ENCODE measurements at places on chromosomes 7 and 10.

DNA sequence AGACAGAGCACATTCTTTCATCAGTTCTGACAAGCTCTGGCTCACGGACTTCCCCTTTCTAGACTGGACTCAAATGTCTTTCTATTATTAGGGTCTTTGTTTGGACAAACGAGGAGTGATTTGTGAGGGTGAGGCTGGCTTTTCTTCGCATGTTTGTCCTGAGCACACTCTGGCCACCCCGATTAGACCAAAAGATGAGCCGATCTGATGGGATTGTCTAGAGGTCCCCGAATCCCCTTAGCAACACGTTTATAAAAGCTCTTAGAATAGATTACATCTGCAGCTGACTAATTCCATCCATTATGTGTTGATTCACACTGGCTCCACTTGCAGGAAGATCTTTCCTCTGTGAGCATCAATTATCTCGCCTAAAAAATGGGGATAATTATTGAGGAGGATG, 675.4 kb upstream of the AUTS2 start:
- DNase-seq, result no peak

DNA sequence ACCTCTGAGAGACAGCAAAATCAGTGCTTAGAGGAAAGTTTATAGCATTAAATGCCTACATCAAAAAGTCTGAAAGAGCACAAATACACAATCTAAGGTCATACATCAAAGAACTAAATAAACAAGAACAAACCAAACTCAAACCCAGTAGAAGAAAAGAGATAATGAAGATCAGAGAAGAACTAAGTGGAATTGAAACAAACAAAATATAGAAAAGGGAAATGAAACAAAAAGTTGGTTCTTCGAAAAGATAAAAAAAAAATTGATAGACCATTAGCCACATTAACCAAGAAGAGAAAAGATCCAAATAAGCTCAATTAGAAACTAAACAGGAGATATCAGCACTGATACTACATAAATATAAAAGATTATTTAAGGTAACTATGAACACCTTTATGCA, 280.0 kb upstream of the NRG3 start:
- DNase-seq, result no peak

DNA sequence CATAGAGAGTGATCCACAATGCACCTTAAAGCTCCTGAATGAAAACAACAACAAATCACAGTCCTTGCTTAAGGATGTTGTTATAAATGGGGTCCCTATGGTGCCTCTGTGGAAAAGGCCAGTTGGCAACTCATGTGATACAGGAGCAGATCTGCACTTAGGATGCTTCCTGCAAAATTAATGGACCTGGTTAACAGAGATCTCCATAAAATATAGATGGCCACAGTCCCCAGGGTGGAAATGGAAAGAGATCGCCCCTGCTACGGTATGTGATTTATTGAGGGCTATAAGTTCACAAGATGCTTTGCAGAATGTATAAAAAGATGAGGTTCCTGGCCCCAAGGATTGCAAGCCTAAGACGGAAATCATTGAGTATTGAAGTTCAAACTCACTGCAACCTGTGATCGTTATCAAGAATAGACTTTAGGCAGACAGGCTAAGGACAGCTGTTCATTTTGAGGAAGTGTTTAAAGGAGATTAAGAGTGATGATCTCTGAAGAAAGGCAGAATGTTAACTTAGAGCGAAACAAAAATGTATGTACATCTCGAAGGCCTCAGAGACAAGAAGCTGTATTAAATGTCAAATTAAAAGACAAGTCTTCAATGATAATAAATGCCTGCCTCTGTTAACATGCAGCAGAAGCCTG, 174.1 kb upstream of the PLPP4 start:
- DNase-seq, result no peak

- no peak for DNase-seq
These were observed 204.6 kb upstream of the INHBA start for GRCh38 chr7:41907444-41907843.

DNA sequence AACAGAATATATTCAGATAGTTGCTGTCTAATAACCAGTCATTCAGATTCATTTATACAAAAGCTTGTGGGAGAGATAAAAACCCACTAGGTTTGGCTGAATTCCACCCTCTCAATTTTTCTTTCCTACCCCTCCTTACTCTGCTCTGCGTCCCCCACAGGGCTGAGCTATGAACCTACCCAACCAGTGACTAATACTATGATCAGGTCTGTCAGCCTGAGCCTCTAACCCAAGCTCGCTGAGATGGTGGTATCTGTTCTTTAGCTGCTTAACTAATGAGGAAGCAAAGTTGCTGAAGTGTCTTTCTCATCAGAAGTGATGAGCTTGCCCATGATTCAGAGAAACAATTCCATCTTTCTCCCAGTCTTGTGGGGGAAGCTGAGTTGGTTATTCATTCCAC, 248.7 kb upstream of the GPR26 start:
- DNase-seq, result no peak

- no peak for DNase-seq
These were observed 110.6 kb downstream of the LSM5 start for GRCh38 chr7:32379510-32380112.

GRCh38 chr7:111356941-111357340, 205.4 kb downstream of the IMMP2L start:
- no peak for DNase-seq

- no peak for DNase-seq
These were observed 211.3 kb downstream of the BICC1 start for GRCh38 chr10:58723966-58724365.

DNA sequence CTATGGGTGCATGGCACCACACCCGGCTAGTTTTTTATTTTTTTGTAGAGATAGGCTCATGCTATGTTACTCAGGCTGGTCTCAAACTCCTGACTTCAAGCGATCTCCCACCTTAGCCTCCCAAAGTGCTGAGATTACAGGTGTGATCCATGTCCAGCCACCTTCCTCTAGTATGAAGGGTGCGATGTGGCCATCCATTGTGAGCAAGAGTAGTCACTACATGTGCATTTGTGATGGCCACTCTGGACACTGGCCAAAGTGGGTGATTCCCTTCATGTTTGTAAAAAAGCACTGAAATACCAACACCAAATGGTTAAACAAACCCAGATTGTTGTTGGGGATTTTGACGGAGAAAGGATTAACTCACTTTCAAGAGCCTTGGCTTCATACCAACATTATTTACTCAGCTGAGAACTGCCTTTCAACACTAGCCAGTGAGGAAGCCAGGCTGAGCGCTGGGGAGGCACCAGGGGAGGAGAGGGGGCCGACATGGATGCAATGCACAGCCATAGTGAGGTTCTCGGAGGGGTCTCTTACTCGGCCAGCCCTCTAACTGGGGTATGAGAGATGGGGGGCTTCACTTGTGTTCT, 198.1 kb upstream of the LYZL2 start:
- DNase-seq, result no peak

DNA sequence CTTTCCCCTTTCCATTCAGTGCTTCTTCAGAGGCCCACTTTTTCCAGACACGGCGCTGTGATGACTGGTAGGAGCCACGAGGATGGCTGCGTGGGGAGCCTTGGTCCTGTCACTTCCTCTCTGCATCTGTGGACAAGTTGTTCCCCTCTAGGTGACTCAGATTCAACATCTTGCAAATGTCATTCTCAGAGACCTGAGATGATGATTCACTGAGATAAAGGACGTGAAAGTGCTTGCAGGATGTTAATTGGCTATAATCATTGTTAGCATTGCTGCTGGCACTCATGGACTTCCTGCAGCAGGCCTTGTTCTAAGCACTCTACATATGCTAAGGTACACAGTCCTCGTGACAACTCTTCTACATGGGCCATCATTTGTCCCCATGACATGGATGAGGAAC, 489.8 kb upstream of the ZMIZ1 start:
- DNase-seq, result no peak

DNA sequence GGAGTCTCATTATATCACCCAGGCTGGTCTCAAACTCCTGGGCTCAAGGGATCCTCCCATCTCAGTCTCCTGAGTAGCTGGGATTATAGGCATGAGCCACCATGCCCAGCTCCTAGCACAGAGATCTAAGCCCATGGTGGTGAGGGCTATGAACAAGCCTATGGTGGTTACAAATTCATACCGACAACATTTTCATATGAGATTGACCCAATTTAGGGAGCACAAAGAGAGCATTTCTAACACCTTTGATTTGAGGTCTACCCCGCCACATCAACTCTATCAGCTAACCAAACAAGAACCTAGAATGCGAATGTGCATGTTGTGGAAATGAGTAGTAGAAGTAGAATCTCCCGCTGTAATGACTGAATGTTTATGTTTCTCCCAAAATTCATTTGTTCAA, 14.2 kb upstream of the PRF1 start:
- DNase-seq, result no peak

- DNase-seq, result no peak
These were observed 137.6 kb downstream of the GPAM start for GRCh38 chr10:112045938-112046337.

DNA sequence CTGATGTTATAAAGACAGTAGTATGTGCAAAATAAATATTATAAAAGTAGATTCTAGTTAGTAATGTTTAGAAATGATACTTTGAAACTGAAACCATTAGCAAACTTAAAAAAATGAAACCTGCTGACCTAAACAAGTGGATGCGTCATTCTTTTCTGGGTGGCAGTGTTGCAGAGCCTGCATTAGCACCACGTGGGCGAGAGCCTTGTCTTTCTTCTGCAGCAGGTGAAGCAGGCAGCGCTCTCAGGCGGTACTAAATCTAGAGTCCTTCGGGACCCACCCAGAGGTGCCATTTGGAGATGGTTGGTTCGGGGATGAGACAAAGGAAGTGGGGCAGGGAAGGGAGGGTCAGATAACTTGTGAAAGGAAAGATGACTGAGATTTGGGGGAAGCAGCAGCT, 759.1 kb upstream of the IGFBP3 start:
- DNase-seq, result no peak

DNA sequence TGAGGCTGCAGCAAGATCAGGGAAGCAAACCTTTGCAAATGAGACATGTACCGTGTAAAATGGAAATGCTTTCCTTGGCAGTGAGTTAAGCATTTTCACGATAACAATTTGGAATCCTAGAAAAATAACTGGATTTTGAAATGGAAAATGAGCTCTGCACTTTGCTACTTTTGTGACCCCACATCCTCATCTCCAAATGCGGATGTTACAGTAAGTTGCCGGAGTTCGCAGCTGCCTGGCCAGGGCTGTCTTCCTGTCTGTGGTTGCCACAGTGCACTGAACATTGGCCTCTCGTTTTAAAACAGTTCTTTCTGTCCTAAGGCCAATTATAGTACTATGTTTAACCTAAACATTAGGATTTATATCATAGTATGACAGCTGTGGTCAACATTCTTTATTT, 136.2 kb upstream of the FZD8 start:
- no peak for DNase-seq

- no peak for DNase-seq
These were observed 512.6 kb downstream of the PTPRN2 start for GRCh38 chr7:158074896-158075632.

- DNase-seq, result no peak
These were observed 964 bp upstream of the ADCY1 start for GRCh38 chr7:45573204-45573603.

DNA sequence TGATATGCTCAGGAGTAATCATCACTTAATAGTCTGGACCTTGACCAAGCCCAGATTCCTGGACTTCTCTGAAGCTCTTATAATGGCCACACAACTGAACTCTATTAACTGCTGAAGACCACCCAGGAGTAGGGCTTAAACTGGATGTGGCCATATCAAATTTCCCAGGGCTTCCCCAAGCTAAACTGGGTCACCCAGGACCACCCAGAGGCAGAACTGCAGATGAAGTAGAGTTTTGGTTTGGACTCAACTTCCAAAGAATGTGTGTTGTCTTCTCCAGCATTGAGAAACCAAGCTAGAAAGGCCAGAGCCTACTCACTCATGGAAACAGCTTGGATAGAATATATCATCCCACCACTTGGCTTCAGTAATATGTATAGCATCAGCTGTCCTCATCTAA, 358.2 kb upstream of the MEOX2 start:
- no peak for DNase-seq

DNA sequence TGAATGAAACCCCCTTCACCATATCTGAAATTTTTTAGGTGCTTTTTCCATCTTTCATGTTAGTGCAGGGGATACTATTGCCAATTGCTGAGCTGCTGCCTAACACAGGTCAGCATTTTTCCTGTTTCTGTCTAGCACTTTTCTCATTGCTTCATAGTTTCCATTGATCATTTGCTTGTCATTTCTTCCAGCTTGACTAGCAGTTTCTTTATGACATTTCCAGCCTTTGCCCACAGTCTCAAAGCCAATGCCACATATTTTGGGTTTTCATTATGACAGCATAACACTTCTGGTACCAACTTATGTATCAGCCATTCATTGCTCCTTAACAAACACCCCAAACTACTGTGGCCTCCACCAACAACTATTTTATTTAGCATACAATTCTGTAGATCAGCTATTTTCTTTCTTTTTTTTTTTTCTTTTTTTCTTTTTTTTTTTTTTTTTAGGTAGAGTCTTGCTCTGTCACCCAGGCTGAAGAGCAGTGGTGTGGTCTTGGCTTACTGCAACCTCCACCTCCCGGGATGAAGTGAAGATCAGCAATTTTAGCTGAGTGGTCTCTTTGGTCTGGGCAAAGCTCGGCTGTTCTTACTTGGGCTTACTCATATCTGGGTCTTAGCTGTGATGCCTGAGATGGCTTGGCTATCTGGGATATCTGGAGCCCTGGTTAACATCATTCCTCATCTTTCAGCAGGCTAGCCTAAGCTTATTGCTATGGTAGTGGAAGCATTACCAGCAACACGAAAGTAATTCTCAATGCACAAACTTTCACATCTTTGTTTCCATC, 102.3 kb downstream of the EPC1 start:
- DNase-seq, result no peak

- DNase-seq, result no peak
These were observed 1.3 kb downstream of the LSMEM1 start for GRCh38 chr7:112481833-112482670.

DNA sequence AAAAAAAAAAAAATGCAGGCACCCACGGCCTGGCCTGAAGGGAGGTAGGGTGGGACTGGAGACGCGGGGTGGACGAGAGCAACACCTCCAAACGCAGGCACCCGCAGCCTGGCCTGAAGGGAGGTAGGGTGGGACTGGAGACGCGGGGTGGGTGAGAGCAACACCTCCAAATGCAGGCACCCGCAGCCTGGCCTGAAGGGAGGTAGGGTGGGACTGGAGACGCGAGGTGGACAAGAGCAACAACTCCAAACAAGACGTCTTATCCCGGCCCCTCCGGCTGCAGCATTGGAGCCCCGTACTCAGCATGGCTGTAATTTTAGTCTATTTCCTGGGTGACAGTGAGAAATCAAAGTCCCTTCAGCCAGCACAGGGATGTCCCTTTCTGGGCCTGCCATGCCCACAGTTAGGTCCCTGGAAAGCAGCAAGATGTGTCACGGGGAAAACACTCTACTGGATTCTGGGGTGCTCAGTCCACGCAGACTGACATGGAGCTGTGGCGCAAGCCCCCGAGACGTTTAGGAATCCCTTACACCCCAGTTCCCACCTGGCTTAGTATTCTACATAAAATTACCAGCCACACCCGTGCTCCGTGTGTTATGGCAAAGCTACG, 119.9 kb downstream of the WDR37 start:
- DNase-seq, result no peak

DNA sequence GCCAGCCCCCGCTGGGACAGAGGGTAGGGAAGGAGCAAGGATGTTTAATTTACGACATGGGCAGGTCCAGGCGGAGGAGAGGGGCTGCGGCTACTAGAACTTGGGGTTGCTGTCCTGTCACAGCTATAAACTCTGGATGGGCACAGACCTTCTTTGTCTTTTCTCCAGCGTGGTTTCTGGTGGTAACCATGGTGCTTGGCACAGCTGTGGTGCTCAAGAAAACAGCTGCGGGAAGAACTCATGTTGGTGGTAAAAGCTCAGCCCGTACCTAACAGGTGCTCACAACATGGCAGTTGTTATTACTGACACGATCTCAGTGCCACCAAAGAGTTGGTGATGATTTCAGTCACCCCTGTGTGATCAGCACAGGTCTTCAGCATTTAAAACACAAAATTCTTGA, 13.8 kb downstream of the BAIAP2L1 start:
- no peak for DNase-seq
